Large intestine (tissue), 12 donors: ENCODE measurements at places on chromosomes 2 and 18. TPM values are rescaled to one million over a fixed set of nuclear protein-coding genes. Genes with fewer than 3 reads are reported as not detected.

Gene BMP10
- polyA plus RNA-seq, result not detected

Gene EVX2
- not detected for polyA plus RNA-seq

Gene TMEM169
- 4.1 TPM for polyA plus RNA-seq

Gene ADGRF3
- 0.73 TPM for polyA plus RNA-seq

Gene CCDC148
- 0.61 TPM for polyA plus RNA-seq

Gene UCN
- polyA plus RNA-seq, result 3.4 TPM

Gene CELF4
- 16.2 TPM for polyA plus RNA-seq

Gene HOXD8
- polyA plus RNA-seq, result 4.0 TPM

Gene CLEC4F
- polyA plus RNA-seq, result 2.9 TPM

Gene OR6B2
- polyA plus RNA-seq, result not detected

Gene FOXD4L1
- polyA plus RNA-seq, result 0.07 TPM
